Small intestine (tissue), 16 donors: ENCODE measurements at places on chromosomes 1 and 21. TPM values are rescaled to one million over a fixed set of nuclear protein-coding genes. Genes with fewer than 3 reads are reported as not detected.

Gene CYP4Z1
- polyA plus RNA-seq: 0.06 TPM

GRCh38 chr1:220786337-220787068 lies at the start of gene MTARC1:
TSS of gene MTARC1 (plus strand) at chr1:220786913. CDS start at chr1:220786945, 32 bp downstream.
- peak within 1 kb of the TSS; percentile 56 for H3K27ac ChIP-seq
- peak; percentile 78 for DNase-seq
- peaks cover 20% of the 10 kb centered on the region for H3K36me3 ChIP-seq
- no peaks in the 10 kb centered on the region for H3K4me1 ChIP-seq
- H3K27me3 ChIP-seq: no peaks in the 10 kb centered on the region
- H3K4me3 ChIP-seq: peak within 1 kb of the TSS; percentile 3

Gene TMEM51
- 25.2 TPM for polyA plus RNA-seq

Gene HRNR
- polyA plus RNA-seq: not detected

Gene FYB2
- 10.2 TPM for polyA plus RNA-seq

DNA sequence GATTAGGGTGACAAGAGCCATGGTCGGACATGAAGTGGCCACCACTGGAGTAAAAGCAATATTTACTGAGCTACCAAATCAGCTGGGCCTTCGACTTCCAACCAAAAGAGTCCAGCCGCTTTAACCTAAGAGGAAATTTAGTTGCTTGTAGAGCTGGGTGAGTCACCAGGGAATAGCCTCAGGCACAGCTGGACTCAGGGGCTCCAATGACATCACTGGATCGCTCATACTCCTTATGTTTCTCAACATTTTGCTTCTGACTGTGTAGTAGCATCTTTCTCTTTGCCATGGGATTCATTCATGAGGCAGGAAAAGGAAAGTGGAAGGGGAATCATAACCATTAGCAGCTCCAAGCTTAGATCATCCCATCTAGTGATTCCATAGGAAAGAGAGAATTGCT lies 664.4 kb downstream of the MATN1 start:
- H3K4me3 ChIP-seq: no peak overlapping the region
- no peaks in the 10 kb centered on the region for H3K36me3 ChIP-seq
- no peak for DNase-seq
- no peak overlapping the region for H3K27ac ChIP-seq
- no peaks in the 10 kb centered on the region for H3K27me3 ChIP-seq

- H3K36me3 ChIP-seq: no peaks in the 10 kb centered on the region
- peaks cover 4% of the 10 kb centered on the region for H3K4me1 ChIP-seq
- DNase-seq: peak; percentile 54
- no peaks in the 10 kb centered on the region for H3K27me3 ChIP-seq
Observed at GRCh38 chr1:211735208-211736170, 60.1 kb upstream of the NEK2 start.

DNA sequence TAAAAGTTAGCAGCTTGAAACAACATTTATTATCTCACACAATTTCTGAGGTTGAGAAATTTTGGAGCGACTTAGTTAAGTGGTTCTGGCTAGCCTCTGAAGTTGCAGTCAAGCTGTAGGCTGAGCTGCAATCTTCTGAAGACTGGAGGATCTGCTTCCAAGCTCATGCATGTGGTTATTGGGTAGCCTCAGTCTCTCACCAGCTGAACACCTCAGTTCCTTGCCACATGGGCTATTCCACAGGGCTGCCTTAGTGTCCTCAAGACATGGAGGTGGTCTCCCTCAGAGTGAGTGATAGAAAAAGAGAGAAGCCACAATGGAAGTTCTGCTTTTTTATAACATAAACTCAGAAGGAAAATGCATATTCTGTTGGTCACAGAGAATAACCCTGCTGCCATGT lies 92.0 kb upstream of the CAMK1G start:
- DNase-seq: no peak
- H3K27ac ChIP-seq: no peak overlapping the region
- H3K27me3 ChIP-seq: no peaks in the 10 kb centered on the region
- H3K4me3 ChIP-seq: no peak overlapping the region

Gene ATP1A4
- not detected for polyA plus RNA-seq

DNA sequence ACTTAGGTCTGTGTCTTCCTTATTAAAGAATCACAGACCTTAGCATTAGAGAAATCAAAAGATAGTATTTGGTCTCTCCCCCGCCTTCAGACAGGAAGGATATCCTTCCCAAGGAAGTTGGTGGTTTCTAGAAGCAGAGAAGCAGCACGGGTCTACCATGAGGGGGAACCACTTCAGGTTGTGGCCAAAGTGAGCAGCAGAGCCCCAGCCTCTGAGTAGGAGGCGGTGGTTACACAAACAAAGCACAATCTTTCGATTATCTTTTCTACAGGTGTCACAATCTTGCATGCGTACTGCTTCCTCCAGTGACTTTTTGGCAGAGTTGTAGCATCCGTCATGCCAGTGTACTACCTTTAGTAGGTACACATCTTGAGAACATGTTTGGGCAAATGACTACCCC lies 8.8 kb downstream of the PGLYRP4 start:
- no peaks in the 10 kb centered on the region for H3K4me1 ChIP-seq
- peaks cover 2% of the 10 kb centered on the region for H3K27me3 ChIP-seq
- no peaks in the 10 kb centered on the region for H3K36me3 ChIP-seq
- DNase-seq: no peak

Gene ATAD3C
- 0.27 TPM for polyA plus RNA-seq

DNA sequence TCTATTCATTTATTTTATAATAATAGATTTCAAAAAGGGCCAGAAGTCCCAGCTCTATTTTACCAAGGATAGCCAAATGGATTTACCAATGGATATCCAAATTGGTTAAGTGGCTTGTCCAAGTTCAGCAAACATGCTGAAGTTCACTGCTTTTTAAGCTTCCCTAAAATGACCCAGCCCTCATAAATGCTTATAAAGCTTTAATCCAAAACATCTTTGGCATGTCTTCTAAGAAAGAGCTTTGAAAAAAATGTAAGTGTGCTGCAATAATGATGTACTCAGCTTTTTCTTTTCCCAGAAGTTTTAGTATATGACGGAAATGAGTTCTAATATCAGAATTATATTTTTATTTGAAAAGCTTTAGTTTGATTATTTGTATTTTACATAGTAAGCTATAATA lies 451.5 kb upstream of the ADAMTS5 start:
- DNase-seq: no peak
- H3K4me3 ChIP-seq: no peak overlapping the region
- H3K4me1 ChIP-seq: no peaks in the 10 kb centered on the region
- H3K27me3 ChIP-seq: no peaks in the 10 kb centered on the region

Gene NAV1
- 0.81 TPM for polyA plus RNA-seq

DNA sequence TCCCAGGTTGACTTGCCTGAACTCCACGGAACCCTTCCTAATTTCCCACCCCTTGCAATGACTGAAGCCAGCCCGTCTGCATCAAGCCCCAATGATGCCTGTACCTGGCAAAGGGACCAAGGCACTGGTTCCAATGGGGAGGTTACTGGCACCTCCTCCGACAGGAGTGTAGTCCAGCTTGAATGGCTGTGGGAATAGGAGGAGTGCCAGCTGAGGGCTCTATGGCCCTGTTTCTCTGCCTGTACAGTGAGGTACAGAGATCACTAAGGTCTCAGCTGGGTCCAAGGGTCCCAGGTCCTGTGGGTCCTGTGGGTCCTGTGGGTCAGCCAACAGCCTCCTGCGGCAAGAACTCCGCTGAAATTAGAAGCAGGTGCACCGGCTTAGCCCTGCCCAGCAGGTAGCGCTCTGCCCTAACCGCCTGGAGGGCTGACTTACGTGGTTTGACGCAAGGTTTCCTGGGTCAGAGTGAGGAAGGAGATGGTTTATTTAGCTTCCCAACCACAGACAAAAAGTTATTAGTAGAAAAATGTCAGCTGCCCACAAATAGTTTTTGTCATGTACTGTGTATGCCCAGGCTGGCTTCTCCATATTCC lies 9.9 kb upstream of the SPRR4 start:
- H3K27ac ChIP-seq: no peak overlapping the region
- H3K27me3 ChIP-seq: no peaks in the 10 kb centered on the region
- H3K4me1 ChIP-seq: no peaks in the 10 kb centered on the region
- H3K36me3 ChIP-seq: no peaks in the 10 kb centered on the region
- no peak overlapping the region for H3K4me3 ChIP-seq

DNA sequence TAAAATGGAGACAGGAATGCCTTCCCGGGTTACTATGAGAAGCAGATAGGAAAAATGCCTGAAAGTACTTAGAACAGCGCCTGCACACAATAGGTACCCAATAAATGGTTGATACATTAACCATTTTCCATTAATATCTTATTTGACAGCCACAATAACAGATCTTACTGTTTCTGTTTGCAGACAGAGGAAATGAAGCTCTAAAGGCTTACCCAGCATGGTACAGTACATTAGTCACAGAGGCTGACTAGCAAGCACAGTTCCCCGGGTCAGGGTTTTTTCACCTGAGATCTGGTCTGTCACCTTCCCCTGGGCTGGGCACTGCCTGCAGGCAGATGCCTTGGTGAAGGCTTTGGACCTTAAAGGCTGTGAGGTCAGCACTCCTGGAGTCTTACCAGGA lies 2.9 kb downstream of the TRIM63 start:
- DNase-seq: no peak
- H3K4me3 ChIP-seq: no peak overlapping the region
- no peaks in the 10 kb centered on the region for H3K36me3 ChIP-seq
- no peaks in the 10 kb centered on the region for H3K27me3 ChIP-seq
- H3K4me1 ChIP-seq: no peaks in the 10 kb centered on the region
- H3K27ac ChIP-seq: no peak overlapping the region

Gene SMIM1
- not detected for polyA plus RNA-seq

- H3K27ac ChIP-seq: peak overlapping the region; percentile 6
- H3K36me3 ChIP-seq: peaks cover 12% of the 10 kb centered on the region
- H3K4me3 ChIP-seq: no peak overlapping the region
- DNase-seq: no peak
- H3K4me1 ChIP-seq: peaks cover 14% of the 10 kb centered on the region
Observed at GRCh38 chr1:88984569-88984968, 7.9 kb downstream of the KYAT3 start.

- H3K36me3 ChIP-seq: no peaks in the 10 kb centered on the region
- no peaks in the 10 kb centered on the region for H3K27me3 ChIP-seq
- no peak overlapping the region for H3K4me3 ChIP-seq
- H3K4me1 ChIP-seq: peaks cover 3% of the 10 kb centered on the region
- H3K27ac ChIP-seq: no peak overlapping the region
- DNase-seq: no peak
Observed at GRCh38 chr1:35044431-35044830, 12.7 kb upstream of the ZMYM6 start.

Gene FBXO2
- polyA plus RNA-seq: 128 TPM

Gene RBP7
- polyA plus RNA-seq: 14.9 TPM

Gene DNAJC28
- 3.1 TPM for polyA plus RNA-seq

Gene OR10T2
- not detected for polyA plus RNA-seq

GRCh38 chr1:2639607-2640521 lies 7.0 kb upstream of the MMEL1 start:
- no peaks in the 10 kb centered on the region for H3K27me3 ChIP-seq
- peak overlapping the region; percentile 45 for H3K27ac ChIP-seq
- no peak overlapping the region for H3K4me3 ChIP-seq
- H3K4me1 ChIP-seq: peaks cover 3% of the 10 kb centered on the region
- no peaks in the 10 kb centered on the region for H3K36me3 ChIP-seq

DNA sequence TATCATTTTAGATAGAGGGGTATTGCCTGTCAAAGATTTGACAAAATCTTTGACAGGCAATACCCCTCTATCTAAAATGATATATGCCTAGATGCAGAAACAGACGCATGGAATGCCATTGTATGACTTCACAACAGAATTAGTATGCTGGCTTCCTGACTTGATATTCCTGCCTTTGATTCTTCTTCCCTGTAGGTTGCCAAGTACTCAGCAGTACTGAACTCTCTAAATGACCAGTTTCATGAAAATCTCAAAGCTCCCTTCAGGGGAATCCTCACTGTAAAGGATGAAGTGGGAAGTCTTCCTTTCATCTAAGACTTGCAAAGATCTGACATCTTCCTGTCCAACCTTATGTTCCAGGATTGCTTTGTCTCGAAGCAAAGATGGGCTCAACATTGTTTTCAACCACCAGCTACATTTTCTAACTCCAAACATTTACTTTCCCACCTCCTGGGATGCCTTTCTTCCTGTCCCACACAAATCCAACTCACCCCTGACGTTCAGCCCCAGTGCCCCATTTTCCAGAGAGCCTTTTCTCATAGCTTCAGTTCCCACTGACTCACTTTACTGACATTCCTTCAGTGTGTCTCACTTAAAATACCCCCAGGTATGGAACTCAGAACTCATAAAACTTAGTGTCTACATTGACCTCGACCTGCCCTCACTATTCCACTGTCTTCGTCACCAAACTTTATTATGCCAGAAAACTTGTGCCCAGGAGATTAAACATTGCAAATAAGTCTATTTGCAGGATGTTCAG lies 67.3 kb upstream of the KCNJ6 start:
- no peaks in the 10 kb centered on the region for H3K27me3 ChIP-seq
- no peaks in the 10 kb centered on the region for H3K4me1 ChIP-seq
- no peak for DNase-seq
- H3K27ac ChIP-seq: no peak overlapping the region
- H3K4me3 ChIP-seq: no peak overlapping the region
- no peaks in the 10 kb centered on the region for H3K36me3 ChIP-seq

Gene ADGRL4
- polyA plus RNA-seq: 0.27 TPM

GRCh38 chr1:212926372-212926771 lies 24.0 kb upstream of the VASH2 start:
- H3K27ac ChIP-seq: no peak overlapping the region
- H3K36me3 ChIP-seq: no peaks in the 10 kb centered on the region
- DNase-seq: no peak
- no peaks in the 10 kb centered on the region for H3K4me1 ChIP-seq
- no peaks in the 10 kb centered on the region for H3K27me3 ChIP-seq
- H3K4me3 ChIP-seq: no peak overlapping the region

DNA sequence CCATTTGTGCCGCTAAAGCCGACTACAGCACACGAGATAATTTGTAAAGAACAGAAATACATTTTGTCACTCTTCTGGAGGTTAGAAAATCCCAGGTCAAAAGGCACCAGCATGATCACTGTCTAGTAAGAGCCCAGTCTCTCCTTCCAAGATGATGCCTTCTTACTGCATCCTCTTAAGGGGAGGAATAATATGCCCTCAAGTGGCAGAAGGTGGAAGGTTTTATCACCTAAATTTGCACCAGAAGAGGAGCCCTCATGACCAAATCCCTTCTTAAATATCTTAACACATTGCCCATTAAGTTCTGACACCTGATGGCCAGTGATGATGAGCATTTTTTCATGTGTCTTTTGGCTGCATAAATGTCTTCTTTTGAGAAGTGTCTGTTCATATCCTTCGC lies 326.7 kb upstream of the RGS18 start:
- no peak overlapping the region for H3K27ac ChIP-seq
- no peaks in the 10 kb centered on the region for H3K27me3 ChIP-seq
- H3K36me3 ChIP-seq: no peaks in the 10 kb centered on the region
- no peak for DNase-seq
- no peaks in the 10 kb centered on the region for H3K4me1 ChIP-seq
- H3K4me3 ChIP-seq: no peak overlapping the region

Gene B3GALT5
- 7.6 TPM for polyA plus RNA-seq

DNA sequence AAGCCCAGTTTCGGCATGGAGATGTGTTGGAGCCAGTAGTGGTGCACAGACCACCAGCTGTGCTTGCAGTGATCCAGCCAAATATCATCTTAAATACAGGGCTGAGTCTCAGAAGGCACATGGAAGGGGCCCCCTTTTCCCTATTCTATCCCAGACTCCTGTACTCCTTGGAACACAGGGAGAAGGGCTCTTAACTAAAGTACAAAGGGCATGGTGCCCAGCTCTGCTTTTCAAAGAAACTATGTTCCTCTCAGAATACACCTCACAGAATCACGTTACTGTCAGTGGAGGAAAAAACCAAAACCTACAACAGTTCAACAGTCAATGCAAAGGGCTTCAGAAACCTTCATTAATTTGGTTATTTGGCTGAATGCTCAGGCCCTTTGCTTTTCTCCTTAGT lies 180.6 kb upstream of the C1orf105 start:
- H3K4me3 ChIP-seq: no peak overlapping the region
- DNase-seq: peak; percentile 36
- no peak overlapping the region for H3K27ac ChIP-seq
- no peaks in the 10 kb centered on the region for H3K4me1 ChIP-seq
- no peaks in the 10 kb centered on the region for H3K36me3 ChIP-seq
